ENCODE measurements at places on chromosomes 7 and 10. TPM values are rescaled to one million over a fixed set of nuclear protein-coding genes. Genes with fewer than 3 reads are reported as not detected.

POU6F2 gene
- 2.1 TPM for polyA plus RNA-seq

PSMC2 gene
- 97.4 TPM for polyA plus RNA-seq

HBP1 gene
- 44.3 TPM for polyA plus RNA-seq

HYAL4 gene
- not detected for polyA plus RNA-seq

ENKUR gene
- polyA plus RNA-seq = 1.6 TPM

SPDYE6 gene
- polyA plus RNA-seq = not detected

Data from brain (organoid and tissue), 16 donors.